ENCODE measurements at places on chromosomes 7 and 10.
A peak's percentile ranks its signal among the peaks of the same experiment; 100 is the strongest.

DNA sequence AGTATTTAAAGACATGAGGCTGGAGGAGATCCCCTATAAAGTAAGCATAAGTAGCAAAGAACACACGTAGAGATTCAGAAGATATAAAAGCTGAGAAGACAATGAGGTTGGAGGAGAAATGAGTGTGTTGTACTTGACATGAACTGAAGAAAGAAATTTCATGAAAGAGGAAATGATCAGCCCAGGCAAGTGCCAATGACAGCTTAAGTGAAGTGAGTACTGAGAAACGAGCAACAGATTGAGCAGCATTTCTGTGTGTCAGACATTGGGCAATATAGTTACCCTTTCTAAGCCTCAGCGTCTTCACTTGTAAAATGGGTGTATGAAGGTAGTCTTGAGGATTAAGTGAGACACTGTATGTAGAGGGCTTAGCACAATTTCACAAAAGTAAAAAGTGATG lies 4.8 kb upstream of the LIPA start:
- no peak for DNase-seq

DNA sequence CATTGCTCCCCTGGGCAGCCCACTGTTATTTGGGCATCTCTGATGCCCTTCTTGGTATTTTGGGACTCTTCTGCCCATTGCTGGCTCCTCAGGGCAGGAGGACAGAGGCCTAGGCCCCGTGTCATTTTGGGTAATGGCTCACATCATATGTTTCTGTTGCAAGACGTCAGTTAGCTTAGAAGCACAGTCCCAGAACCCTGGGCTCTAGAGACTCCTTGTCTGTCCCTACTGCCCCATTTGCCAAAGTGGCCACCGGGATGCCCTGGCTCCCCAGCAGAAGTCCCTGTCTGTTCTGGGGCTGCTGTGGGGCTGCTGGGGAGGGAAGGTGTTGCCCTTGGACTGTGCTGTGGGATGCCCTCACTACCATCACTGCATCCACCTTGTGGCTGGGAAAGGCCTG lies 48.8 kb downstream of the ADCYAP1R1 start:
- no peak for DNase-seq

GRCh38 chr10:78568620-78569019 lies 500.1 kb upstream of the ZMIZ1 start:
- DNase-seq = no peak

- DNase-seq = no peak
These were observed 15.1 kb downstream of the PSAP start for GRCh38 chr10:71835671-71836595.

DNA sequence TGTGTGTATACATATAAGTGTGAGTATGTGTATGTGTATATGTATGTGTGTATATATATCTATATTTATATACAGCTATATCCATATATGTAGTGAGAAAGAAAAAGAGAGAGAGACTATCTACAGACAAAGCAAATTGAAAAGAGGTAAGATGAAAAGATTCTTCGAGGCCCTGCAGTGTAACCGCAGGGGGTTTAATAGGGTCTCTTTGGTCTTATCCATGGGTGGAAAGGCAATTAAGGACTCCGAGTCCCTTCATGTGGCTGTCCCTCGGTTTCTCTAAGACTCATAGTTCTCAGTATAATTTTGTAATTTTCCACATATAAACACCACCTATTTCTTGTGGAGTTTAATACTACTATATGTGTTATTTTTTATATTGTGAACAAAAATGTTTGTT lies 50.6 kb upstream of the JAZF1 start:
- DNase-seq = no peak

DNA sequence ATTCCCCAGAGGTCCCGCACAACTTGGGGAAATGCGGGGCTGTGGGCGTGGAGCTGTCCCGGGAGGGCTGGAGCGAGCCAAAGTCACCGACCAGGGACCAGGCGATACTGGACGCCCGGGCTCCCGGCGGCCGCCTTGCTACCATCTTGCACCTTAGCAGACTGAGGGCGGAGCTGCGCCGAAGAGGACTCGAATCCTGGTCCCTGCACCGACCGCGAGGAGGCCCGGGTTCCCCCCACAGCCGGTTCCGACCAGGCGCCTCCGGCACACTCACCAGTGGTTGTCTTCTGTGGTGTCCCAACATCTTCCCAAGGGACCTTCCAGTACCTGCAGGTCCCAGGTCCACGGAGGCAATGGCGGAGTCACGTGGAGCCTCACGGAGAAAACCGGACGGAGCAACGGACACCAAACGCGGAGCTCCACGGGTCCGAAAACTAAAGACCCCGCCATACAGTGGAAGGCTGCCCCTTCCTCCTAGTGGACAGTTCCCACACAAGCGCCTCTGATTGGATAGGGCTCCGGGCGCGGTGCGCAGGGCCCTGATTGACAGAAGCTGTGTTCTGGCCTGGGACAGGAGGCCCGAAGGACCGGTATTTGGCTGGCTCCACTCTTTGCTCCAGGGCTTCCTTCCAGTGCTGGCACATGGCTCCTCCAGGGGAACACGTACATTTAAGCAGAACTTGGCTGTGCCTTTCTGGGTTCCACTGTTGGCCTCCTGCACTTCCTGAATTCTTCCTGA lies 124.6 kb upstream of the ZNF479 start:
- no peak for DNase-seq

DNA sequence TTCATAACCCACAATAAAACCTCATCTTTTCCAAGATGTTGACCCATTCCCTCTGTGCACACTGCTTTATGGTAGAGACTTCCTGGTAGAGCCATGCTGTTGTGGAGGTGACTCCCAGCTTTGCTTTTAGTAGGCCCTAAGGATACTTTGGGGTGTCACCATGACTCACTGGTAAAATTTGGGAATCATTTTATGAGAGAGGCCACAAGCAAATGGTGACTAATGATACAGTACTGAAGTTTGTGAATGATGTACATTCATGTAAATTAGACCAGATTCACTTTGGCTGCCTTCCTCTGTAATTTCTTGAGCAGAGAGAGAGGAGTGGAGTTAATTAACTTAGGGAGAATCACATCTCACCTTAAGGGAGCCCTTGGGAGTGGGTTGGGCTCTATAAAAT lies 686.5 kb downstream of the LRMDA start:
- DNase-seq = no peak

- no peak for DNase-seq
These were observed 236.3 kb upstream of the PLXDC2 start for GRCh38 chr10:19579761-19580545.

DNA sequence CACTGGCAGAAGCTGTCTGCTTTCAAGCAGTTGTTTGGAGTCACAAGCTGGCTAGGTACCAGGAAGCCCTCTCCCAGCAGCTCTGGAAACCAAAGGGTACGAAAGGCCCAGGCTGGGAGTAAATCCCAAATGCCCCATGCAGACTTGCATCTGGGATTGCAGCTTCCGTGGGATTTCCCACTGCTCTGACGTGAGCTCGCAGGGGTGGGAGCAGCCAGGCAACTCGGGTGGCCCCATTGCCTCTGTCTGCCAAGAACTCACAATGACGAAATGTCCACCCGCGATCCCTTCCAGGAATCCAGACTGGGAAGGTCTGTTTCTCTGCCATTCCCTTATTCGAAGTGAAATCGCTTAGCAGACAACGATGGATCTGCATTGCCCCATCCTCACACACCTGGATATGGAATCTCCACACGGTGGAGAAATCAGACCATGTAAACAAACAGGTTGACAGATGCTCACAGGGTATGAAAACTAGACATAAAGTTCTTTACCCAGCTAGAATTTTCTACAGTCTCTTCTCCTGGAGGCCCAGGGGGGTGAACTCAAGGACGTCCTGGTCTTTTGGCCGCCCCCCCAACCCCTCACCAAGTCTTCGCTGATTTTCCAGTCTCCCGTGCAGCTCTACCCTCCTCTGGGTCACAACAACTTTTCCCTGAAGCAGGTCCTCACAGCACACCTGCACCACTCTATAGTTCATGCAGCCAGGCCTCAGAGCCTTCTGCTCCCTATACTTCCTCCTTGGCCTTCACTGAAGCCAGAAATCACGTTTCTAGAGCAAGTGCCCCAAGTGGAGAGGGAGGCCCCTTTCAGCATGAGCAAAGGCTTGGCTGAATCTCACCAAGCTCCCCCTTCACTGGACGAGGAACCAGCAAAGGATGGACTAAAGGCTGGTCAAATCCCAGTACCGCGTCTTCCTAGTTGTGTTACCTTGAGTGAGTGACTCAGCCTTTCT lies 20.0 kb downstream of the SH3PXD2A start:
- DNase-seq = no peak

- DNase-seq = no peak
These were observed 34.5 kb downstream of the SRRM3 start for GRCh38 chr7:76236224-76236623.

- DNase-seq = peak; percentile 6
These were observed 98.9 kb downstream of the KMT2C start for GRCh38 chr7:152336754-152337368.

GRCh38 chr10:97898429-97898828 lies 48.8 kb downstream of the GOLGA7B start:
- DNase-seq = no peak

DNA sequence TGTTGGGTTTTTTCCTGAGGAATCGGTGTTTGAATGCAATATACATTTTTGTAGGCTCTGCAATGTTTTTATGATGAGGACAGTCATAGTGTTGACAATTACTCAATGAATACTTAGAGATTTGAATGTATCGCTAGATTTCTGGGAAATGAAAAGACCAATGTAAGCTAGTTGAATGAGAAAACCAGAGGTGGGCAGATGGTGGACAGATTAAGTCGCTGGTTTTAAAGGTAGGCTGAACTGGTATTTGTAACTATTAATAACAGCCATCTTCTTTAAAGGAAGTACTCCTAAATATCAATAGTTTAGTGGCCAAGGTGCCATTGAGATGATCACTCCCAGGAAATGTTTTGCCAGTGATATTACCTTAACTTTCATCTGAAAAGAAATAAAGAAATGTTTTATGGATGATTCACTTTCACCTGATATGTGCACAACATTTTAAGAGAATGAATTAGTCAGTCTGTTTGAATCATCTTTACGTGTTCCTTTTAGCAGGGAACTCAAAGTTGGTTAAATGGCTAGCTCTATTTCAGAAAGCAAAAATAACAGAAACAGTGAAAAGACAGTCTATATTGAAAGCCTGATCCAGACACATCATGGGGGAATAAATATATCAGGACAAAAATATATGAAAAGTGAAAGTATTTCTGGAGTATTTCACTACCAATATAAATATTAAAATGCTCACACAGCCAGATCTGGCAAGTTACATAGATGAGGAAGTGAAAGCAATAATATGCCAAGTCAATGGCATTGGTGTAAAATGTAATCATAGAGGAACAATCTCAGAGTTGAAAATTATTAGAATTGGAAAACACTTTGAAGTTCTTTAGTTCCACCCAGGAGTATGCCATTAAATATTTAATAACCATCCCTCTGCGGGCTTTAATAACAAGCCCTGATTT lies 20.7 kb downstream of the MET start:
- no peak for DNase-seq

- no peak for DNase-seq
These were observed at the start of gene ARHGAP22 for GRCh38 chr10:48604991-48605508. Gene ARHGAP22, minus strand, starts transcription at chr10:48605073. Its CDS starts 277 bp downstream, at chr10:48604796.

GRCh38 chr7:17126413-17127268 lies 171.8 kb upstream of the AHR start:
- DNase-seq = no peak

GRCh38 chr10:31940839-31941653 lies 12.4 kb upstream of the ARHGAP12 start:
- DNase-seq = no peak

DNA sequence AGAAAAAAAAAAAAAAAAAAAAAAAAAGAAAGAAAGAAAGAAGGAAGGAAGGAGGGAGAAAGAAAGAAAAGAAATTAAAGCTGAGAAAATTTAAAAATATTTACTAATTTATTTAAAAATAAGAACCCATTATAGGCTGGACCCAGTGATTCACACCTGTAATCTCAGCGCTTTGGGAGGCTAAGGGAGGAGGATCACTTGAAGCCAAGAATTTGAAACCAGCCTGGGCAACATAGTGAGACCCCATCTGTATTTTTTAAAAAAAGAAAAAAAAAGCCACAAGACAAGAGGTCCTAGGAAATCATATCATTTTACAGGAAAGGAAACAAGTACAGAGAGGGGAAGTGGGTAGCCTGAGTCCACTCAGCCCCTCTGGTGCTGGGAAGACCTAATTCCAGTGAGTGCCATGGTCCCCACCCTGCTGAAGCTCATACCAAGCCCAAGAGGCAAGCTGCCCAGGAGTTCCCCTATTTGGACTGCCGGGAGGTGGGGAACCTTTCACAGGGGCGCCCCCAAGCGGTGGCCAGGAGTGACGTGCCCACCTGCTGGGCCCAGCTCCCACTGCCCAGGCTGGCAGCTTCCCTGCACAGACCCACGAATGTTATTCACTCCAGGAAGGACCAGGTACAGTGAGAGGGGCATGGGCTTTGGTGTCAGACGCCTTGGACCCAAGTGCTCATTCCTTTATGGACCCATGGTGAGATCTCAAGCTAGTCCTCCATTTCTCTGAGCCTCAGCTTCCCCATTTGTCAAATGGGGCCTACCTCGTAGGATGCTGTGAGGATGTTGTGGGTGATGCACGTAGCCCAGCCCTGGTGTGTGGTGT lies 133.6 kb downstream of the ZMIZ1 start:
- DNase-seq = no peak

GRCh38 chr7:1611708-1612241 lies 41.9 kb upstream of the PSMG3 start:
- DNase-seq = no peak

- DNase-seq = peak; percentile 20
These were observed 128.9 kb upstream of the VWC2 start for GRCh38 chr7:49644396-49645166.

GRCh38 chr10:47020471-47020870 lies 109.2 kb downstream of the PTPN20 start:
- DNase-seq = no peak

DNA sequence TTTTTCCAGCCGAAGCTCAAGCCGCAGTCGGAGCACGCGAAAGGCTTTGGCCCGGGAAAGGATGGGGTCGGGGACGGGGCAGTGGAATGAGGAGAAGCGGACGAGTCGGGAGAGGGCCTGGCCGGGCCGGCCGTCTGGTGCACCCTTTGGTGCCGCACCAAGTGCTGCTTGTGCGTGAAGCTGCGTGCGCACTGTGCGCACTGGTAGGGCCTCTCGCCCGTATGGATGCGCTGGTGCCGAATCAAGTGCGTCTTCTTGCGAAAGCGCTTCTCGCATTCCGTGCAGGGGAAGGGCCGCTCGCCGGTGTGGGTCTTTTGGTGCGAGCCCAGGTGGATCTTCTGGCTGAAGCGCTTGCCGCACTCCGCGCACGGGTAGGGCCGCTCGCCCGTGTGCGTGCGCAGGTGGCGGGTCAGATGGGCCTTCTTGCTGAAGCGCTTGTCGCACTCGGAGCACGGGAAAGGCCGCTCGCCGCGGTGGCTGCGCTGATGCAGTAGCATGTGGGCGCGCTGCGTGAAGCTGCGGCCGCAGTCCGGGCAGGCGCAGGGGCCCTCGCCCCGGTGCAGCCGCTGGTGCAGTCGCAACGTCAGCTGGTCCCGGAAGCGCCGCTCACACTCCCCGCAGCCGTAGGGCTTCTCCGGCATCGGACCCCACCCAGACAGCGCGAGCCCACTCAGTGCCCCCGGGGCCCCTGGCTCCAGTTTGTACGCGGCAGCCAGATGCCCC lies 7.8 kb downstream of the ZNF467 start:
- DNase-seq = no peak

GRCh38 chr10:6401558-6402348 lies 178.3 kb downstream of the PRKCQ start:
- peak; percentile 76 for DNase-seq

Measured in neuronal stem cell (in vitro differentiated cells).